Activated CD4-positive, alpha-beta T cell treated with anti-CD3 and anti-CD28 coated beads, Interleukin-2, Interleukin-6, amounts not matched to agents 100 ng/mL and 50 ng/mL, durations not matched to agents 16 hours and 8 hours (primary cell): ENCODE measurements at places on chromosomes 3 and 15.
A peak's percentile ranks its signal among the peaks of the same experiment; 100 is the strongest.

DNA sequence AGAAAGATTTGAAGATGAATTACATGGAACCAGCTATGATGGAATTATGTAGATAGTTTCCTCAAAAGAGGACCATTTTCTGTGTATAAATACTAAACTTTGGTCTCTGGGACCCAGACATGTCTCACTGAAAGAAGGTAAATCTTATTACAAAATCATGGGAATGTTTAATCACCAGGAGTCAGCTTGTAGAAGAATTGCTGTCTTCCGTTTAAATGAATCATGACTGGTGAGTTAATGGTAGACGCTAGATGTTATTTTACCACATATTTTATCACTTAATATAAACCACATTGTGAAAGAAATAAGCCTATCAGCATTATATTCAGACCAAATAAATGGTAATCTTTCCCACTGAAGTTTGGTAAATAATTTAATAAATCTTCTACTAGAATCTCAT, 322.3 kb upstream of the SUCLG2 start:
- no peak for DNase-seq

- DNase-seq: no peak
Observed at GRCh38 chr3:13209634-13209997, 136.4 kb upstream of the IQSEC1 start.

GRCh38 chr3:120708408-120708807, 26.4 kb upstream of the HGD start:
- DNase-seq: no peak

GRCh38 chr3:46049093-46049492, 21.8 kb upstream of the XCR1 start:
- DNase-seq: no peak

DNA sequence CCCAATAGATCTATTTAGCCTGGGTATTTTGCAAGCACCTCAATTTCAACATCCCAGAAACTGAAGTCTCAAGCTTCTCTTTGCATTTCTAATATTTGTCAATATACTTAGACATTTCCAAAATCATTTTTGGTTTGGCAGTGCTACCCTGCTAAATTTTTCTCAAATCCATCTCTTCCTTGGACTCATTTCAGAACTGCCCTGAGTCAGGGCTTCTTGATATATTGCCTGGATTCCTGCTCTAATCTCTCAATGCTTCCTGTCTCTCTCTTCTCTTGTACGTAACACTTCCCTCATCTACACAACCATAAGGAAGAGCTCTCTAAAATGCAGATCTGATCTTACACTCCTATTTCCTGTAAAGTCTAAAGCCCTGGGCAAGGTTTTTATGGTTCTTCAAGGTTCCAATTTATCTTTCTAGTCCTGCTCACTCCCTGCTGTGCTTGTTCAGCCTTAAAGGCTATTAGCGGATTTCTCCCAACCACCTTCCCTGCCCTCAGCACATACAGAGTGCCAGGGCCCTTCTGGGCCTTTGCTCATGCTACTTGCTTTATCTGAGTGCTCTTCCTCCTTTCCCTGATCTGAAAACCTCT, 53.0 kb upstream of the MME start:
- DNase-seq: no peak

DNA sequence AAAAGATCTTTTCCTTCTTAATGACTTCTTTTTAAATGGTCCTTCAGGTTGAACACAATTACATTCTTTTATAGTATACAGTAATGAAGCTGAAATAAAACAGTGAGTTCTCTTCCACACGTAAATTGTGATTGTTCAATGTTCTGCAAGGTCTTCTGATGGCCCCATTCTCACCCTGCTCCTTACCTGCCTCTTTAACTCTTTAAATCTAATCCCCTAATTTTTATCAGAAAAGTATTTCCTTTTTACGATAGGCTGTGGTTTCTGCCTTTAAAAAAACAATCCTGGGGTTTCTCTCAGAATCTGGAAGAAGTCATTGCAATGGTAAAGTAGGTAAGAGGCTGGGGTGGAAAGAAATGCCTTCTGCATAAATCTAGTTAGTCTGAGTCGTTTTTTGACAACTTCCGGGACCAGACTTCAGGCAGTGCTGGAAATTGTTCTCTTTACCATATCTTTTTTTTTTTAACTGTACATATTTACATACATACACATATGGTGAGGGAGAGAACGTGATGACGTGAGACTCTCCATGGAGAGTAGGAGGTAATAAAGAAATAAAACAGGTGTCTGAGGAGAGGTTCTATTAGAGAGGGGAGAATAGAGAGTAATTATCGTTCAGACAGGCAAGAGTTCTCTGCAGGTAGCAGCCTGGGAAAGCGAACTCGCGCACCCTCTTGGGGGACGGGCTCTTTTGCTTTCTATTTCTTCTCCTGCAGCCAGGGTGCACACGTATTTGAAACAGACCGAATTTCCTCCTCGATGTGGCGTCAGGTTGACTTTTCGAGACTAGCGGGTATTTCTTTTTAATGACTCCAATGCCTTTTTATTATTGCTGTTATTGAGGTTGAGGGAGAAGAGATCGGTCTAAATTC, at the start of gene SIDT1:
TSS of gene SIDT1 (plus strand) at position 730 of the 872 bp plus-strand sequence. CDS start 467 bp downstream, outside the sequence.
- DNase-seq: peak; percentile 80

DNA sequence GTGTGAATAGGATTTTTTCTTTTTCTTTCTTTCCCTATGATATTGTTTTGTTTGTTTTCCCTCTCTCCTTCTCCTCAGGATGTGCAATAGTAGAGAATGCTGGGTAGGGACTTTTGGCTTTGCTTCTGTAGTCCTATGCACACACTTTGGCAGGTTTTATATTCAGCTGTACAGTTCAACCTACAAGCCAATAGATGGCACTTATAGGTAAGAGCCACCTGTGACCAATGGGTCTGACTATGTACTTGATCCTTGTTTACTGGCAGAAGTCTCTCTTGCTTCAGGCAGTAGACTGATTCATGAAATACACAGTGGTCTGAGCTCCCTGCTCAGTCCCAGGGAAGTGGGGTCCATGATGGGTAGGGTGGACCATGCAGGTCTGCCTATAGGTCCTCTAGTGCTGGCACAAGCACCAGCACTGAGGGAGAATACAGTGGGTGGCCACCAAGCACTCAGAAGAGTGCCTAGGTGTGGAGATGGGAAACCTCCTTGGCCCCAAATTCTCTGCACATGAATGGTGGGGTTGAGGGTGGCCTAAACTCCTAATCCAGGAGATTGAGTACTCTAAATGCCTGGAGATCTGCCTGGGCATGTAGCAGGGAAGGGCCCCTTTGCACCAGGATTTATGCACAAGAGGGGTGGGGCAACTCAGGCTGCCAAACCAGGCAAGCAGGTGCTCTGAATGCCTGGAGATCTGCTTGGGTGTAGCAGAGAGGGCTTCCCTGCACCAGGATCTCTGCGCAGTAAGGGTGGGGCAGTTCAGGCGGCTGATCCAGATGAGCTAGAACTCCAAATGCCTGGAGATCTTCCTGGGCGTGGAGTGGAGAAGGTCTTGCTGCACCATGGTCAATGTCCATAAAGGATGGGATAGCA, 176.1 kb downstream of the DOCK3 start:
- no peak for DNase-seq

DNA sequence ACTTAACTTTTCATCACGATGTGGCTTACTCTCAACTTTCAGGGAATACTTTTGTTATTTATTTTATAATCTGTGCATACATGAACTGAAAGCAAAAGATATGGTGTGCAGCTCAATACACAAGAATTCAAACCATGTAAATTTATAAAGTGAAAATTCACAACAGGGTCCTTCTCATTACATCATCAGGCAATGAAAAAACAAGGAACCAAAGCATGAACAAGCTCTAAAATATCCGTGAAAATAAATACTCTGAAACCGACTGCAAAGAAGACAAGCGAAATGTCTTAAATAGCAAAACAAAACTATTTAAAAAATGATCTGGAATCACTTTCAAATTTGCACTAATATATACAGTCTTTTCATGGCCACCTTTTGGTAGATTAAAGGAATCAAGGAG, 28.9 kb downstream of the GNB5 start:
- no peak for DNase-seq

- no peak for DNase-seq
Observed at GRCh38 chr3:117201901-117202774, 492.6 kb downstream of the TUSC7 start.

- no peak for DNase-seq
Observed at GRCh38 chr3:46114323-46114988, 87.2 kb upstream of the XCR1 start.

GRCh38 chr3:66093981-66094380, 55.3 kb upstream of the MAGI1 start:
- DNase-seq: no peak

DNA sequence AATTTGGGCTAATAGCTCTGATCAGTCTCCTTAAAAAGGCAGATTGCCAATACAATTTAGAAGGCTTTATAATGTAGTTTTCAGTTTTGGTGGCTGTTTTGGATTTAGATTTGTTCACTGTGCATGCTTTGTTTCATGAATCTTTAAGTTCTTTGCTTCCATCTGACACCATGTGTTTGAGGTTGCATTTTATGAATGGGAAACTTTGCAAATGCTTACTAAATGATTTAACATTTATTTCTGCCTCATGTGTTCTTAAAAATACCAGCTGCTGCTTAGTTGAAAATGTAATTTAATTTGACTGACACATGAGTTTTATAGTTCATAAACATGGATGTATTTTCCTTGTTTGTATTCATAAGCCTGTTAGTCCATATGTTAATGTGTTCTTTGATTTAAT, 78.6 kb downstream of the RNF13 start:
- no peak for DNase-seq

- no peak for DNase-seq
Observed at GRCh38 chr3:66256806-66257205, 36.0 kb downstream of the SLC25A26 start.

DNA sequence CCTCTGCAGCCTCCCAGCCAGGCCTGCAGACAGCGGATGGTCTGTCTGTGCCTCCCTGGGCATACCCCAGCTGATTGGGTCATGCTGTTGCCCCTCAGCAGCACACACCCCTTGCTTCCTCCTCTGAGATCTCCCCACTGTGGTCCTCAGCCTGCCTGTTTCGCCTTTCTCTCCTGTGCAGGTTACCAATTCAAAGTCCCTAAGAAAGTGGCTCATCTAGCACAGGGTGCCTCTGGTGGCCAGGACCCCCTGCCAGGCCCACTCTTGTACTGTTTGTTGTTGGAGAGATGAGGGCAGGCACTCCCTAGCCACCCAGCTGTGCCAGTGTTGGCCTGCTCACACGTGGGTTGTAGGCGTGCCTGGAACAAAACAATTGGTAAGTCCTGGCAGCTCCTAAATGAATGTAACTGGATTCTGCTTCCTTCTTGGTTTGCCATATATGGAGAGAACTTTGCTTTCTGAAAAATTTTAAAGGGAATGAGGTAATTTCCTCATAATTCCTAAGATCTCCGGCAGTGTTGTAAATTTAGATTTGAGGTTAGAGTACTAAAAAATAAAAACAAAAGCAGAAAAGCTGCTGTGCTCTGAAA, 213.2 kb upstream of the IL12A start:
- no peak for DNase-seq

DNA sequence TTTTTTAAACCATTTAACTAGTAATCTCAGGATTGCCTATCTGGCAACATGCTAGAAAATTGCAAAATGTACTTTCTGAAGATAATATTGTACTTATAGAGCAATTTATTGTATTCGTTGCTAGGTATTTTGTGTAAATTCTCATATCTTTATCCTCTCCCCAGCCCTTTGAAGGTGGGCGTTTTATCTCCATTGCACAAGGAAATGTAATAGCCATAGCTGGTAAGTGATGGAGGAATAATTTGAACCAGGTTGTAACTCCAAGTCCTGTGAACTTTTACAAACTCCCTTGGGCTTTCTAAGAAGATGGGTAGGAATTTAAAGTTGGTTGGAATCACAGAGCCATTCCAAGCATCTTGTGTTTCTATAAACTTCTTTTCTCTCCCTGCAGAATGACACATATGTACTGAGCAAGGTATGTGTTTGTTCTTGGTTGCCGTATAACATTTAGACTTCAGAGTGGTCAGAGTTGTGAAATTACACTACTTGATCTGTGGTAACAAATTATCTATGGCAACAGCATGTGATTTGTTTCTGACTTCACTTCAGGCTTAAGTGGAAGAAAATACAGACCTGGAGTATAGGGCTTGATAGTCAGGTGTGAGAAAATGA, 170.9 kb downstream of the AKAP13 start:
- no peak for DNase-seq
